Activated CD4-positive, alpha-beta T cell treated with anti-CD3 and anti-CD28 coated beads, Interleukin-2, amount 50 U/mL, for 24 hours (primary cell): ENCODE measurements at places on chromosomes 6 and 20.

DNA sequence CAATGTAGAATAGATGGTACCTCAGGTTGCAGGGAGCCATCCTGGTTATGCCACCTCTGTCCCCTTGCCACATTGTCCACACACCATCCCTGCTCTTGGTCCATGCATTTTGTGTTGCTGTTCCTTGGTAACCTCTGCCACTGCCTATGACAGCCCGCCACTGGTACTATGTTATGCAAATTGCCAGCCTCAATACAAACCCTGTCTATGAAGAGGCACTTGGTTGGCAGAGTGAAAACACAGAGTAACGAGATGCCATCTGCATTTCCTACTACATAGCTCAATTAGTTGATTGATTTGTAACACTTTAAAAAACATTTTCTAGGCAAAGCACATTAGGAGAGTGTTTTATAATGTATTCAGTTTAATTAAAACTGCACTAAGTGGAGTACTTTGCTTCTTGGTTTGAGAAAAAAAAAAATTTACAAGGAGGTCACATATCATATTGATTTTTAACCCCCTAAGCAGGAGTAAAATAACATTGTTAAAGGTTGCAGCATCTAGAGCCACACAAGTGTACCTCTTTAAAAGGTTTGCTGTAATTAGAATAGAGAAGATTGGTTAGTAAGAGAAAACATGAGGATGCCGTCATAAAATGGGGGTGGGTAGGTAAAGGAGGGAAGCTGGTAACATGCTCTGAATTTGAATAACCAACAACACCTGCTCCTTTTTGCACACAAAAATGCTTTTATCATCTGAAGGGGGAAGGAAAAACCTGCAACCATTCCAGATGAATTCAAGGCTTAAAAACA, 817.1 kb downstream of the KIF16B start:
- DNase-seq = no peak

DNA sequence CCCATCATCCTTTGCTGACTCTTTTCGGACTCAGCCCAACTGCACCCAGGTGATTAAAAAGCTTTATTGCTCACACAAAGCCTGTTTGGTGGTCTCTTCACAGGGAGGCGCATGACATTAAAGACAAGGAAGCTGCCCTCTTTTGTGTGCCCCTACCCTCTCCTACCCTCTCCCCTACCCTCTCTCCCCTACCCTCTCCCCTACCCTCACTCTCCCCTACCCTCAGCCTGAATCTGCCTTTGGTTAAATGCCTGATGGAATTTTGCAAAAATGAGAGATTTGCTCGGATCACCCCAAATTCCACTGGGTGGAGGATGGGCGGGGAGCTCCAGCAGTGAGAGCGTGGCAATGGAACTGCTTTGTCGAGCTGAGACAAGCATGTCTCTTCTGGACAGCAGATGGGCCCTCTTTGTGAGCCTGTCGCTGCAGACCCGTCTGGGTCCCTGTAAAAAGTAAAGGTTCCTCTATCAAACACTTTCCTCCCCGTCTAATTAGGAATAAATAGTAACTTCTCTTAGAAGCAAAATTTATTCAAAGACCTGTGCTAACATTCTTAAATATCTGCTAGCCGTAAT, 76.4 kb upstream of the MLN start:
- no peak for DNase-seq

DNA sequence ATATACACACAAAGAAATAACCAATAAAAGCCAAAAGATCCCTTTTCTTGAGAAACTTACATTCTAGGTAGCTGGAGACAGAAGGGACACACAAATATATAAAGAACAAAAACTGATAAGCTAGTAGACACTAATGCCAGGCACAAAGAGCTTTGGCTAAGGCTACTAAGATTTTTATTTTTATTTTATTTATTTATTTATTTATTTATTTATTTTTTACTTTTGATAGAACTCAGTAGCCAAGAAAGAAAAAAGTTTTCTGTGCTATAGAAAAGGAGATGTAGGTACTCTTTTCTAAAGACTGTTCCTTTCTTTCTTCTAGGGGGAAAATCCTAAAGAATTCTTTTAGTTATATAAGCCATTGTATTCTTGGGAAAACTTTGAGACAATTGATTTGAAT, 34.1 kb downstream of the THEMIS start:
- no peak for DNase-seq

DNA sequence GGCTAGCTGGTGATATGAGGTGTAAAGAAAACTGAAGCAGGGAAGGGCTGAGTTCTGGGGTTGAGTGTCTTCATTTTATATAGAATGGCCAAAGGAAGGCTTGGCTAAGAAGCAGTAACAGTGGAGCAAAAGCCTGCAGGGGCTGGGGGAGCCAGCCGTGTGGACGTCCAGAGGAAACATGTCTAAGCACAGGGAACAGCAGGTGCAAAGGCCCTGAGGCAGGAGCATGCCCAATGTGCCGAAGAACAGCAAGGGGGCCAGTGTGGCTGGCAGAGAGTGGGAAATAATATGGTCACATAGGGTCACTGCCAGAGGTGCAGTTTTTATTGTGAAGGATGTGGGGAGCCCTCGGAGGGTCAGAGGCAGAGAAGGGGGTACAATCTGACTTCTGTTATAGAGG, 60.5 kb upstream of the KCNG1 start:
- DNase-seq = no peak

GRCh38 chr6:83132121-83132520, 60.9 kb downstream of the PGM3 start:
- DNase-seq = no peak

DNA sequence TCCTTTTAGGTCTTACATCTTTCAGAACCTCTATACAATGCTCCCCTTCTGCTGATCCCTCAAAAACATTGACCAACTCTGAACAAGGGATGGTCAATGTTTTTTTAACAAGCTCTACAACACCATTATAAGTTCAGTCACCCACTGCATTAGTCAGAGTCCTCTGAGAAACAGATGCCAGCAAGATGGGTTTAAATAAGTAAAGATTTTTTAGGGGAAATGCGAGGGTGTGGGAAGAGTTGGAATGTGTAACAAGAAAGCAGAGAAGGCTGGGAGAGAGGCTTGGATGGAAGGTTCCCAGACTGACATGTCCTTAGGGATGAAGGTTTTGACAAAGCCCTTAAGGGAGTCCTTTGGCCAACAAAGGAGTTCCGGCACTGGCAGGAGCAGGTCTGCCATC, 478.3 kb downstream of the FRK start:
- no peak for DNase-seq

- no peak for DNase-seq
Measured at GRCh38 chr6:84103029-84103428, 69.5 kb downstream of the MRAP2 start.

- DNase-seq = no peak
Measured at GRCh38 chr6:87572883-87573282, 16.9 kb downstream of the RARS2 start.

- no peak for DNase-seq
Measured at GRCh38 chr6:28337121-28337520, 1.2 kb upstream of the ZSCAN31 start.

DNA sequence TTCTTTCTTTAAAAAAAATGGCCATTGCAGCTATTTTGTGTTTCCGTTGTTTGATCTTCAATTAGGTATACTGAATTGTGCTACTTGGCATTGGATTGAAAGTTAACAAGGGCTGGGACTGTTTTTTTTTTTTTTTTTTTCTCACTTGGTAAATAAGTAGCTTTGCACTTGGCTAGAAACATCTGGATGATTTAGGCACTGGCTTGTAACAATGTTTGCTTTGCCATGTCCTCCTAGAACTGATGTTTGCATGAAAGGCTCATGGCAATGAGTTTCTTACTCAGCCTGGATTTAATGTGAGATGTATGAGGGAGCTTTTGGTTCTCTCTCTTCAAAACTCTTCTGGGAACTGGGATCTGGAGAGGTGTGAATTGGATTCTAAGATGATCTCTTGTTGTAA, 414.1 kb downstream of the CDH26 start:
- DNase-seq = no peak

DNA sequence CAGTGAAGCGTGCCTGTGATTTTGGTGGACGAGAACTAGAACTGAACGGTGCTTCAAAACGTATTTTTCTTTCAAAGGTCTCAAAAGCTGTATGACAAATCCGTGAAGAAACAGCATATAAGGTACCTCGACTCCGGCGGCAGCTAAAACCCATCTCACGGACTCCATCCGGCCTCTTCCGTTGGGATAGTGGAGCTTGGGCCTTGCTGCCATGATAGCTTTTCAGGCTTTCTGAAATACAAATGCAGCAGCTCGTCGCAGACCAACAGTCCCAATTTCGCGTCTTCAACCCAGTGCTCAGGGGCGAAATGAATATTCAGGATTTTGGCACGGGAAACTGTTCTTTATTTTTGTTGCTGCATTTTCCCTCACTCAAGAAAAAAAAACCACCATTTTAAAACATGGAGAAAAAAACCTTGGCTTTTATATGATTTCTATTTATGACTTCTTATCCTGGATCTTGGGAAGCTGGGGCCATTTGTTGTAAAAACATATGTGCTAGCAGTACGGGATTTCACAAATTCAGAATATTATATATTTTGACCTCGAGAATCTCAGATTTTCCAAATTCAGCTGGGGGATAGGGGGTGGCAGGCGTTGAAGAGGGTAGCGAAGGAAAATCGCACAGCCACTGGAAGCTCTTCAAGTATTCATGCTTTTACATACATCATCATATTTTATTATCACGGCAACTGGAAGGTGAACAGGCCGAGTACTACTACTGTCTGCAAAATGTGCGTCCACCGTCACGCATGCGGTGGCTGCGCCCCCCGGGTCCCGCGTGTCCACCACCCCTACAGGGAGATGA, 849 bp downstream of the GSTA4 start:
- no peak for DNase-seq

GRCh38 chr6:3228046-3228671, 706 bp upstream of the TUBB2B start:
- no peak for DNase-seq

DNA sequence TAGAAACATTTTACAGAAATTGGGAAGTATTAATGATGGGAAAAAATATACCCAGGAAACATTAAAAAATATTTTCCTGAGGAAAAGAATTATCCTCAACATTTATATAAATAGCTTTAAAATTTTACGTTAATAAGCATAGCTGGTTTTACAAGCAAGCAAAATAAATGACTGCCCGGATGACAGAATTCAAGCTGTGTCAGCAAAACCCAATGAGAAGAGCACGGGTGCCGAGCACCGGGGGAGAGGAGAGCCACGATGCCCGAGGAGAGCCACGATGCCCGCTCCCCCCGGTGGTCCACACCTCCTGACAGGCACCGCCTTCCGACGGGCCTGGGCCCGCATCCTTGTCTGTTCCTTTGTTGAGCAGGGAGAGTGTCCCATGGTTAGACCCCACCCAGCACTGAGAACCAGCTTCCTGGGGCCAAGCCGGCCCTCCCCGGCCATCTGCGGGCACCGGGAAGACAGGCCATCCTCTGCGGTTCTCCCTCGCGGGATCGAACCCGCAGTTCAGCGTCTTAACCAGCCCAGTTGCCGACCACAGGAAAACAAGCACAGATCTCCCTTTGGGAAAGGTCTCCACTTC, 63.3 kb upstream of the PDE10A start:
- DNase-seq = no peak

GRCh38 chr6:159109391-159109790, 59.8 kb upstream of the FNDC1 start:
- DNase-seq = no peak

GRCh38 chr20:40486297-40486696, 202.7 kb downstream of the MAFB start:
- DNase-seq = no peak

DNA sequence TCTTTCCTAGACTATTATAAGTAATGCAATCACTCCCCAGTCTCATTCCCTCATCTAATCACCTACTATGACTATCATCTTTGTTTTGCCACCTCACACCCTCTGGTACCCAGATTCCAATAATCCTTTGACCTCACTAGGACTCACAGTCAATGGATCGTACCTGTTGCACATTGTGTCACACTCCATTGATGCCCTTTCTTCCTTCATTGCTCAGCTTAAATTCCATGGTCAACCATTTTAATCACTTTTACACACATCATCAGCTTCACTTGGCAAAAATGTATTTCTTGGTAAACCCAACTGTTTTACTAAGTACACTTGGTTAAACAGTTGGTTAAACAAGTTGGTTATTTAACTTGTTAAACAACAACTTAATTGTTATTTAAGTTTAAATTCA, 44.0 kb downstream of the CEP162 start:
- no peak for DNase-seq

DNA sequence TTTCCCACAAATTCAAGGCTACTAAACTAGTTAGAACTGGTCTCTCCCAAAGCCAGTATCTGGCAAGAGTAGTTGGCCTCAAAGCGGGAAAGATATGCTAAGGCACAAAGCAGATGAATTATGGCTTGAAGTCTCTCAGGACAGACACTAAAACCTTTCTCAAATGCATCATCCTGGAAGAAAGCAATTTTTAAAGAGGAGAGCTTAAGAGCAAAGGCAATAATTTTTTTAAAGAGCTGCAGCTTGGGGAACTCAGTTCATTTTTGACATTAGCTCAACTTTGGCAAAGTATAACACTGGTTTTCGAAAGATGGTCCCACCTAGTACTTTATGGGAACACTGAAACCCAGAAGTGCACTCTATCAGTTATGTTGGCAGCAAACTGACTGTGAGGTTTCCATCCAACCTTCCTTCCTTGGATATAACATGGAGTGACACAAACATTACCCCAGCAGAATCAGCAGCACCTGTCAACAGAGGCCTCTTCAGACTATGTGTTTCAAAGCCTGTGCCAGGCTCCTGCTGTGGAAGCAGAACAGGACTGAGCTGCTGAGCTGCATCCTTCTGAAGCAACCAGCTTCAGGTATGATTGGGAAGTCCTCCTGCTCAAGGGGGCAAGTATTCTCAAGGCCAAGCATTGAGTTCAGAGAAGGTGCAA, 852.3 kb upstream of the HS3ST5 start:
- DNase-seq = no peak

DNA sequence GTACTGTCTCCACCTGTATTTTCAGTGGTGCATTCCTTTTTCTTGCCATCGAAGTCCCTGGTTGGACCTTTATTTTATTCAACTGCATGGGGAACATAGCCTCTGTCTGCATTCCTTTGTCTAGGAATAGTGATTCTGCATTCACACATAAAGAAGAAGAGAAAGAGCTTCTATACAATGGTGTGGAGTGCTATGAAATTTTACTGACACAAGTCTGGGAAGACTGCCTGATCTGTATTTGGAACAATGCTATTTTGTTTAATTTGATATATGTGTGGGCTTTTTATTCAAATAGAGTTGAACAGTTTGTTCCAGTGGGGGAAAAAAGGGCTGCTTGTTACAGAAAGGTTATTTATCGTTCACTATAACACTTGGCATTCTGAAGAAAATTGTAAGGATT, 375.7 kb upstream of the POU3F2 start:
- DNase-seq = no peak

GRCh38 chr6:44496665-44497369, 109.3 kb downstream of the CDC5L start:
- DNase-seq = no peak

DNA sequence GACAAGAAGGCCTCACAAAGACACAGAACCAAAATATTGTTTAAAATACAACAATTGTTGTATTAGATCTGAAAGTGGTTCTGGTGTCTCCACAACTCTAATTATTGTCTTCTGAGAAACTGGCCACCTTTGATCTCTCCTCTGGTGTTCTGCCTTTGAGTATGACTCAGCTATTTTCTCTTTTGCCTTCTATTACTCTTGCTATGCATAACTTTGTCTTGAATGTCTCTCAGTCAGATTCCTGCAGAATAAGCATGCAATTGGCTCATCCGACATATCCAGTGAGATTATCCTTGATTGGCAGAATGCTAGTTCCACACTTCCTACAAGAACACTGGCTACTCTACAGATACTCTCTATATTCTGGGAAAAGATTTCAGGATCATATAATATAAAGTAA, 14.3 kb upstream of the EPM2A start:
- DNase-seq = no peak

- no peak for DNase-seq
Measured at GRCh38 chr6:84582997-84583396, 181.4 kb downstream of the TBX18 start.

- DNase-seq = no peak
Measured at GRCh38 chr6:73644030-73644429, 9.8 kb downstream of the SLC17A5 start.
